ELF-1 (cell line): ENCODE measurements at places on chromosomes 3 and 15.

- no peak for DNase-seq
These were observed 139.8 kb downstream of the WDR76 start for GRCh38 chr15:43966646-43967045.

- no peak for DNase-seq
These were observed 4.1 kb upstream of the UNC13C start for GRCh38 chr15:53974121-53974520.

GRCh38 chr3:8972639-8973038, 9.4 kb upstream of the RAD18 start:
- DNase-seq = no peak

GRCh38 chr3:184710870-184711492, 883 bp downstream of the MAGEF1 start:
- no peak for DNase-seq

DNA sequence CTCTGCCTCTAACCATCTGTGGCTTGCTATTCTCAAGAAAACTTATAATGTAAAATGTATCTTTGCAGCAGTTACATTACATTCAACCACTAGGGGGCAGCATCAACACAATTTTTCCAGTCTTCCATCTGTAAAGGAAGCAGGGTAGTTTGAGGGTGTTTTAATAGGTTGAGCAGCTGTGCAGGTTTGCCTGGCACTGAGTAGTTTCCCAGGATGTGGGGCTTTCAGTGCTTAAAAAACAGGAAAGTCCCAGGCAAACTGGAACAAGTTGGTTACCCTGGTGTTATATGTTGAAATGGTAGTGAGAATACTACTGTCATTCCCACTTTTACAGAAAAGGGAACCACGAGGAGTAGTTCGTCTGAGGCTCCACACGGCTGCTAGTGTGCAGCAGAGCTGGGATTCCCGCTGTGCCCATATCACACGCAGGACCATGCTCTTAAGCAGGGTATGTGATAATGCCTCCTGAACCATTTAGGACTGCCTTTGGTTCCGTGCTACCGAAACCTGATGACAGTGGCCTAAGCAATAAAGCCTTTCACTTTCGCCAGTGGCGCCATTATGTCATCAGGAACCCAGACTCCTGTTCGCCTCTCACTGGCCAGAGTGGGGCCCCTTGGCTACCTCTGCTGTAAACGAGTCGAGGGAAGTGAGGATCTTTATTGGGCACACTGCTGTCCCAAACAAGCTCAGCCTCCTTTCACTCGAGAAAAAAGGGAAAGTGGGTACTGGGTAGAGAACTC, 64.7 kb upstream of the ZBTB38 start:
- no peak for DNase-seq

DNA sequence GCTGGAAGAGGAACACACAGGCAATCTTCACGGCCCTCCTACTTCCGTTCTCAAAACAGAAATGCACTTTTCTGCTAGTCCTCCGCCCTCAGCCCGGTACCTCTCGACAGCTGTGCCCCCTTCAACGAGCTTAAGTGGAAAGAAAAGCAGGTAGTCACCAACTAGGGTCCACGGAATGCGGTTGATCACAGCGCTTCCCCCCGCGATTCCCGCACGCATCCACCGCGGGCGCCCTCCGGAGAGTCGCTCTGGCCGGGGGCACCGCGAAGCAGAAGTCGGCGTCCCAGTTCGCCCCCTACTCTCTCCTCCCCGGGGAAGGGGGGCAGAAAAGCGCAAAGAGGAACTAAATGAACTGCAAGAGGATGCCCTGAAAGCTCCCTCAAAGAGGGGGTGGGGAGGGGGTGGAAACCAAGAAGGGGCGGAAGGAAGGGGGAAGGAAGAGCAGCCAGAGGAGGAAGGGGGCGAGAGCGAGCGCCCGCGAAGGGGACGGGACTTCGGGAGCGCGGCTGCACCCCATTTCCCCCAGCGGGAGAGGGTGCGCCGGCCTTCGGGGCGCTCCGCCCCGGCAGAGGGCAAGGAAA, 738 bp downstream of the ACAP2 start:
- DNase-seq = peak; percentile 49

DNA sequence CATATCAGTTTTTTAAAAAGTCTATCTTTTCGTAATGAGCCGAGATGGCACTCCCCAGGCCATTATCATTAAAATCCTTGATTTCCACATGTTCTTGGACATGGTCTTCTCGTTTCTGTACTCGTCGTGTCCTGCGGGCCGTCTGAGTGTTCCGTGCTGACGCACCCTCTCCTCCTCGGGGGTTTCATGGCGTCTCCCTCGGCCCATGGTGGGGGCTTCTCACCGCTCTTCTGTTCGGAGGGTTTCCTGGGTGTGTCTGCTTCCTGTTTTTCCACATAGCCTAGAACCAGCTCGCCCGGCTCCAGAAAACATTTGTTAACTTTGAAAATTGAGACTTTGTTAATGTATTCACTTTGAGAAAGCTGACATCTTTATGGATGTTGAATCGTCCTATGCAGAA, 92.7 kb downstream of the VGLL4 start:
- no peak for DNase-seq

DNA sequence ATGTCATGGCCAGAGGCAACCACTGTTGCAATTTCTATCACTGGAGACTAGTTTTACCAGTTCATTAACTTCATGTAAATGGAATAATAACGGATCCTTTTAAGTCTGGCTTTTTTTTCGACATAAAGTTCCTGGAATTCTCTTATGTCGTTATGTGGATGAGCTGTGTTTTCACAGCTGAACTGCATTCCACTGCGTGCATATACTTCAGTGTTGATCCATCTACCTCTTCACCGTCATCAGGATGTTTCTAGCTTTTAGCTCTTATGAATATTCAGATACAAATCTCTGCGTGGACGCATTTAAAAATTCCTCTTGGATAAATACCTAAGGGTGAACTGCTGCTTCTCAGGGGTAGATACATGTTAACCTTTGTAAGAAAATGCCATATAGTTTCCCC, 15.6 kb upstream of the CYFIP1 start:
- DNase-seq = no peak

GRCh38 chr3:6791161-6791560, 69.8 kb upstream of the GRM7 start:
- DNase-seq = no peak

GRCh38 chr3:17913359-17913758, 170.9 kb upstream of the TBC1D5 start:
- no peak for DNase-seq

DNA sequence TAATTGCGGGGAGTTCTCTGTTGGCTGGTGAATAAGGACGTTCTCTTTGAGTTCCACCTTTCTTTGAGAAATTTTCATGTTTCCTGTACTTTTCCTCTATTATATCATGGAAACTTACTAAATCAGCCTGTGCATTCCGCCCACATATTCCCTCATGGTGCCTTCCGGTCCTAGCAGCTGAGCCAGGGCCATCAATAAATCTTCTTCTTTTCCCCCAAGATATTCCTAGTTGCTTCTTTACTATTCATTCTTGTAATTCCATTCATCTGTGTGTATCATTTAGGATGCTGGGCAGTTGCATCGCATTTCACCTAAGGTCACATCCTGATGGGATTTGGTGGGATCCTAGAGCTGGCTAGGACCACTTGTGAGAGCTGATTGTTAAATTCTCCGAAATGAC, 139.2 kb downstream of the RBMS3 start:
- no peak for DNase-seq

GRCh38 chr3:151753846-151754245, 20.1 kb downstream of the AADACL2 start:
- no peak for DNase-seq

DNA sequence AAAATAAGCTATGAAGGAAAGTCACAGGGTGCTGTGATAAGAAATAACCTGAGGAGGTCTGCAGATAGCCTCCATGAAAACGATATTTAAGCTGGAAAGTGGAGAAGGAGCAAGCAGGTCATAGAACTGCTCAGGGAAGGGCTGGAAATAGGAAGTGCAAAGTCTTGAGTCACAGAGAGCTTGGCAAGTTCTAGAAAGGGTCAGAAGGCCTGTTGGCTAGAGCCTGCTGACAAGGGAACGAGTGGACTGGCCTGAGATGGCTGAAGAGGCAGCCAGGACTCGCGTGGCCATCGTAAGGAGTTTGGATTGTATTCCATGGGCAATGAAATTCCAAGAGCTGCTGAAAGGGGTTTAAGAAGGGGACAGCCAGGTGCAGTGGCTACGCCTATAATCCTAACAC, 64.7 kb upstream of the IL12A start:
- no peak for DNase-seq

GRCh38 chr15:46278062-46278461, 643.2 kb downstream of the SQOR start:
- DNase-seq = no peak

- DNase-seq = no peak
These were observed 65.6 kb upstream of the CADM2 start for GRCh38 chr3:84893211-84893610.

GRCh38 chr15:78044407-78045155, 32.9 kb downstream of the TBC1D2B start:
- DNase-seq = no peak

DNA sequence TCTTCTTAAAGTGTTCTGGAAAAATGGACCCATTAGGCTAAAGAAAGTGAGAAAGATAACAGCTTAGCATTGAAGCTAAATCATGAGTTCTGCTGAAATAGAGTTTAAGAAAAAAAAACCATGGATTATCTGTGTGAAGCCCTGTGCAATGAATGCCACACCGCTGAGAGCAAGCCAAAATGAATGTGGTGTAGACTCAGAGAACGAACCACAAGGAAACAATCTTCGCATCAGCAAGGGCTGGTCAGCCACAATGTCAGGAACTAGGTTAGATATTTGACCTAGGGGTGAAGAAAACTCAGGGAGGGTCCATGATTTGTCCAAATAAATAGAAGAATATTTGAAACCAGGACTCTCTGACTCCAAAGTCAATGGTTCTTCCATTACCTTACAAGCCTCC, 91.4 kb upstream of the MEX3B start:
- DNase-seq = no peak
